H9 (cell line): ENCODE measurements at places on chromosomes 4 and X.
A peak's percentile ranks its signal among the peaks of the same experiment; 100 is the strongest.

GRCh38 chrX:41096339-41096955 lies 11.2 kb downstream of the USP9X start:
- DNase-seq: no peak

DNA sequence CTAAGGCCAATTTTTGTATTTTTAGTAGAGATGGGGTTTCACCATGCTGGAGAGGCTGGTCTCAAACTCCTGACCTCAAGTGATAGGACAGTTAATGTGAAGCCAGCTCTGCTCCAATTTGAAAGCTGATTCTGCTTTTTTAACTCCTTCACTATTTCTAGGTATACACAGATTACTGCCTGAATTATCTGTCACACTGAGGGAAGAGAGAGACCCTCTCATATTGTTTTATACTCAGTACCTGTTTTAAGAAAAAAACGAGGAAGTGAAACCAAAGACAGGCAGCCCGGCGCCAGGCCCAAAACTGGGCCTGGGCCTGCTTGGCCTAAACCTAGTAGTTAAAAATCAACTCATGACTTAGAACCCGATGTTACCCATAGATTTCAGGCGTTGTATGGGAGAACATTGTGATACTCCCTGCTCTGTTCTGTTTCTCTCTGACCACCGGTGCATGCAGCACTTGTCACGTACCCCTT lies 1601.5 kb upstream of the PCDH10 start:
- DNase-seq: no peak

DNA sequence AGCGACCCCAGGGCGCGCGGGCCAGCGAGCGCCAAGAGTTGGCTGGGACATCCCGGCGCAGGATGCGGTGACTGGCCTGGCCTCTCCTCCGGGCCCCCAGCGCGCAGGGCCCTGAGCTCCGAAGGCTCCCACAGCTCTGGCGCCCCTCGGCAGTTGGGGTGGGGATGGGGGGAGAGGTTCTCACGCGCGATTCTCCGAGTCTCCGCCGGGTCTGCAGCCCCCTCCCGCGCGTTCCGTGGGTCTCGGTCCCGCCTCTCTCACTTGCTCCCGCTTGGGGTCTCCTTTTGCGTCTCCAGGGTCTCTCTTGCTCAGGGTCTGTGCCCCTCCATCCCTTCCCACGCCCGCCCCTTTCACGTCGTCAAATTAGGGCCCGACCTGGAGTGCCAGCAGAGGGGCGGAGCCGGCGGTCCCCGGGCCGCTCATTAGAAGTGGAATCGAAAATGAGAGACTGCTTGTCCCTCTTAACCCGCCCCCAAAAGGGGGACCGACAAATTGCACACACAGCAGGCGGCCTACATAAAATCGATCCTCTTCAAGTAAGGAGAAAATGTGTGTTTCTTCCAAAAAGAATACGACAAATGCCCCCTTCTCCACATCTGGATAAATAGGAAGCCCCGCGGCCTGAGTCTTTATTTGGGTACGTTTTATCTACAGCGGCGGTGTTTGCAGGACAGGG lies 877 bp upstream of the NKX1-1 start:
- peak; percentile 31 for DNase-seq

DNA sequence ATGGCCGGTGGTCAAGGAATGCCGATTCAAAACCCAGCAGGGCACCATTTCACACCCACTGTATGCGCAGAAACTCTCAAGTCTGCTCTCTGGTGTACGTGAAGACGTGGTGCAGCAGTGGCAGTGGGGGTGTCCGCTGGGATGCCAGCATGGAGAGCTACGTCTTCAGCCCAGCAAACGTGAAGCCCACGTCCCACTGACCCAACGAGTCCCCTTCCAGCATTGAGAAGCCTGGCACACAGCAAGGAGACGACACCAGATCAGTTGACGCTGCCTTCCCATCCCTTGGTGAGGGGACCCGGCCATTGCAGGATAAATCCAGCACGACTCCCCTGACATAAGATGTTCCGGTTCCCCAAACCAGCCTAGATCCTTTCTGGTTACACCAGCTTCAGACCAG lies 2.2 kb upstream of the PLXNB3 start:
- DNase-seq: no peak

- no peak for DNase-seq
Observed at GRCh38 chrX:11619441-11619840, 46.3 kb downstream of the ARHGAP6 start.

GRCh38 chrX:134732676-134733075 lies 74.4 kb upstream of the PLAC1 start:
- no peak for DNase-seq

- no peak for DNase-seq
Observed at GRCh38 chrX:72630185-72630584, 57.5 kb upstream of the HDAC8 start.

- DNase-seq: no peak
Observed at GRCh38 chr4:88756149-88756548, 58.5 kb upstream of the NAP1L5 start.

DNA sequence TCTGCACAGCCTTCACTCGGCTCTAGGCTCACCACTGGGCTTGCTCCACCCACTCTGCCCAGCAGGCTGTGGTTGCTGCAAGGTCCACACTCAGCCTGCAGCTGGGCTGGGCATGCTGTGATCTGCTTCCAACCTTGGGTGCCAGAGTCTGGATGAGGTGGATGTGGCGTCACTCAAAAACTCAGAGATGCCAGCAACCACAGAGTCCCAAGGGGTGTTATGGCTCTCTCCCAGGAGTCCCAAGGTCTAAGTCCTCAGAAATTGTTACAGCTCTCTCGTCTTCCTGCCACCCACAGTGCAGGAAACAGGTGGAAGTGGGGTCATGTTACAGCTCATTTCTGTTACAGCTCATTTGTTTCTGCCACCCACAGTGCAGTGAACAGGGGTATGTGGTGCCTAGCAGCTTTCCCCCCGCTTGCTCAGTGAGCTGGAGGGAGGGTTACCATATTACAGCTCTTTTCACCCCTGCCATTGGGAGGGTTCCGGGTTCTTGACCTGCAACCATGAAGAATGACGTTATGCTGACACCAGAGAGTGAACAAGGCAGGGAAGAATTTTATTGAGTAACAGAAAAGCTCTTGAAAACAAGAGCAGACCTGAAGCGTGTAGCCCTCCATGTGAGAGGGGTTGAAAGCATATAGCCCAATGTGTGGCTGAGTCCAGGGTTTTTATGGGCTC lies 893.9 kb downstream of the PCDH7 start:
- DNase-seq: peak; percentile 31

DNA sequence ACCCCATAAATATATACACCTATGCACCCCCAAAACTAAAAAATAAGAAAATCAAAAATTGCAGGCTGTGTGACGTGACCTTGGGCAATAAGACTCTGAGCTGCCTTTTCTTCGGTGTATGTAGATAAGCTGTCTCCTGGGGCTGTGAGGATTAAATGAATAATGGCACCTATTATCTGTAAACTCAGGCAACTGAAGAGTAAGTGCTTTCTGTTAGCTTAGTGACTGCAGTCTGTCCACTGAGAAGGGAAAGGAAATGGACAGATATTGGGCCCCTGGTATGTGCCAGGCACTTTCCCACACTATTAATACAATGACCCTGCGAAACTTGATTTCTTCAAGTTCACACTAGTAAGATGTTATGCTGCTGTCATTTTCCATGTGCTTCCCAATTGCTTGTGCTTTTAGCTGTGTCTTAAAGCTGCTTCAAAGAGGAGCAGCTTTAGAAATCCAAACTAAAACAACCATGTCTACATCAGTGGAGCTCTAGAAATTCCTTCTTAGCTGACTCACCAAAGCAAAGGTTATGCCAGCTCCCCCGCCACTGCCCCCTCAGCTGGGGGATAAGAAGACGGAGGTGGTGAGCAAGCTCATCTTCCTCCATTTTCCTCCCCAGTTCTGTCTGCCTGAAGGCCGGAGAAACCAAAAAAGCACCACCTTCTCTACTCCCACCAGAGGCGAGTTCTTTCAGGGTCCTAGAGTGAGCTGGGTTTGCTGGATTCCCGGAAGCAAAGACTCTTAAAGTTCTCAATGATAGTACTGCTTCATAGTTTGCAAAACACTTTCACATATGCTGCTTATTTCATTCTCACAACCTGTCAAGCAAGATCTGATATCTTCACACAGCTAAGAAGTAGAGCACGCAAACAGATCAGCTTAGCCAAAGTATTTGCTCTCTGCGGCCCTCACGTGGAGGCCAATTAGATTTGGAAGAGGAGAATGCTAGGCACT lies 8.8 kb upstream of the DGAT2L6 start:
- DNase-seq: peak; percentile 48

GRCh38 chr4:180668732-180669131 lies 1574.5 kb upstream of the TENM3 start:
- no peak for DNase-seq

DNA sequence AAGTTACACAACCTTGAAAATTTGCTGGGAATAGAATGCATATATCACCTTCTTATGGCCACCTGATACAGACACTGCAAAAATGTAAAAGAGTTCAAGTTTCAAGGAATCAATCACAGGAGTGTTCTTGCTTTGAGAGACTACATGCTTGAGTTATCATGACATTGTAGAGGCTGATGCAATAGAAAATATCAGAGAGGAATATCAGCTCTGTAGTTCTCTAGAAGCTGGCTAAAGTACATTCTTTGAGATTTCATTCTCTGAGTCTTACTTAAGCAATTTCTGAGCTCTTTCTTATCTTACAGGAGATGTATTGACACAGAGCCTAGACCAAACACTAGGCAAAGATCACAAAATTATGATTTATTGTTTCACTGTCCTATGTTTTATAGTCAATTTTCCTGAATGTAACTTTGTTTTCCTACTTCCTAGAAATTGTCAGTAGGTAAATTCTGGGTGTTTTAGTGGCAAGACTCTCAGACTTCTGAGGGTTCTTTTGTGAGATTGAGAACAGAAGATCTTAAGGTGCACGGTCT lies 152.1 kb upstream of the HPGD start:
- no peak for DNase-seq

DNA sequence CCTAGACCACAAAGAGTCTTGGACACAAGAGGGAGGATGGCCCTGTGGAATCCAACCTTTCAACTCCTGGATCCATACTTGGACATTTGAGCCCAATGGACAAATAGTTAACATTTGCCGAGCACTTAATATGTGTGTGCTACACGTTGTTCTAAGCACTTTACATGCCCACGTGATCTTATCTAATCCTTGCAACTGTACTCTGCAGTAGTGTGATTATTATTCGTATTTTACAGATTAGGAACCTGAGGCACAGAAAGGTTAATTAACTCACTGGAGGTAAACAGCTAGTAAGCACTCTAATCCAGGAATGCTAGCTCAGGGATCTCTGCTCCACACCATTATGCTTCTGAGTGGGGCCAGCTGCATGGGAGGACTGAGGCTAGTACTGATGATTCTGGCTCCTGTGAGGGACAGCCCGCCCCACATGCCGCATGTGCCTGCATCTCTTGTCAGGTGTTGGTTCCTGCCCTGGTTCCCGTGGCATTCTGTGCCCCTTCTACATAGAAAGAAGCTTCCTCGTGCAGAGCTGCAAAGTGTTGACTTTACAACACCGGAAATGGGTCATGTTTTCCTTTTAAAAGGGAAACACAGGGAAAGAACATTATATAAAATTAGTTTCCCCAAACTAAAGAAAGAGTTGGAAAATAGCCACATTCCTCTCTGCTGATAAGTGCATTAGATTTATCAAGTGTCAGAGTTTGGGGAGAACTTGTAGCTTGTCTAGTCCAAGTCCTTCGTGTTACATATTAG lies 34.8 kb downstream of the PLAC1 start:
- no peak for DNase-seq

DNA sequence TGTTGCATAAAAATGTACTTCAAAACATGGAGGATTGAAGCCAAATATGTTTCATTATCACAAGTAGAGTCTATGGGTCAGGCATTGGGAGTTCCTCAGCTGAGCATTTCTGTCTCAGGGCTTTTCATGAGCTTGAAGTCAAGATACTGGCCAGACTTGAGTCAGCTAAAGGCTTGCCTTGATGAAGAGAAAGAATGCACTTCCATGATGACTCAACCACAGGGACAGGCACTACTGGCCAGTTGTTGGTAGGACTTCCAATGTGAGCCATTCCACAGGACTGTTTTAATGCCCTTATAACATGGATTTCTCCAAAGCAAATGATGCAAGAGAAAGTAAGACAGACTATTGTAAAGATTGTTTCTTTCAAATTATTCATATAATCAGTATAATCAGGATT lies 895.6 kb downstream of the RAB28 start:
- no peak for DNase-seq

GRCh38 chr4:144313370-144313769 lies 172.9 kb upstream of the GYPA start:
- no peak for DNase-seq

GRCh38 chr4:168881781-168882420 lies 128.2 kb downstream of the CBR4 start:
- no peak for DNase-seq

DNA sequence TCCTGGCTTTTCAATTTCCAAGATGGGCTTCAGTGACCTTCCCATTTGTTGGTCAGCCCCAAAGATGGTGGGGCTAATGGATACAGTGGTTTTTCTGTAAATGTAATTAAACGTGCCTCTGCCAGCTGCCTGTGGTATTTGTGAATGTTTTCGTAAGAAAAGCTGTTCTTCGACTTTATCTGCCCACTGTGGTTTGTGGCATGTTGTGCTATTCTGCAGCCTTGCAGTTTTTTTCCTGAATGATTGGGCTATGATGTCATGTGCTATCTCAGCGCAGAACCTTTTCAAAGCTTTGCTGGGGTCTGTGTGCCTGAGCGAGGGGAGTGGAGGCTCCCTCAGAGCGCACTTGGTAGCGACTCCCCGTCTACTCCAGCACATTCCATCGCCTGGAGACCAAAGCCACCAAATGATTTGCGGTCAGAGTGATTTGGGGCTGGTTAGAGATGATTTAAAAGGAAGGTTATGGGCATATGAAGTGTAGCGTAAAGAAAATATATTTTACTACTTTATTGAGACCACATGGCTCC lies 137.5 kb downstream of the PALLD start:
- DNase-seq: no peak

DNA sequence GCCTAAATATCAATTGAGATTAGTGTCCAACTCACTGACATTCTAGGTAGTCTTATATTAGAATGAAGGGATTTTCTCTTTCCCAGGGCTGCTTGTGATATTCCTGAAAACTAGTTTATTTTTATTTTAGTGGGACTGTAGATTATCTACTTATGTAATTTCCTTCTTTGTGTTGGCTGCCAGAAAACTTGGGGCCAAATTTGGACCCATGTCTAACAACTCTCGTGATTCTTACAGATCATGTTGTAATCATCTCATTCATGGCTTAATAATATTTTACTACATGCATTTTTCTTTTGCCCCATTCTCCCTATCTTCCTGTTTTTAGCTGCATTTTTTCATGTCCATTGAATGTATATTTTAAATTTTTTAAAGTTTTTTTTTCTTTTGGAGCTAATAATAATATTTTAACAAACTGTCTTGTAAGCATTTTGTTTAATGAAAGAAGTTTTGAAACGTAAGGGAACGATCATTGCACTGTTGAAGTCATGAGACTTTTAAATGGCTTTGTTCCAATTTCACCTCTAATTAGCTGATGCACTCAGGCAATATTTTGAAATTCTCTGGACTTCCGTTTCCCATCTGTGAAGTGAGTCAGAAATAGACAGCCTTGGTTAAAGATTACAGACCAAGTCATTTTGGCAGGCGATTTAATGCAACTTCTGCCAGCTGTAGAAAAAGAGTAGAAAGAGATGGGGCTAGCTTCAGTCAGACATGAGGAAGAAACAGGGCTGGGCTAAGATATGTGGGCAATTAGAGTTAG lies 14.3 kb upstream of the TDO2 start:
- DNase-seq: no peak

- DNase-seq: peak; percentile 32
Observed at GRCh38 chrX:41621222-41621723, 67.5 kb upstream of the GPR34 start.

- no peak for DNase-seq
Observed at GRCh38 chrX:20225488-20225833, 41.2 kb downstream of the RPS6KA3 start.
